ENCODE measurements at places on chromosomes 7 and 10.

DNA sequence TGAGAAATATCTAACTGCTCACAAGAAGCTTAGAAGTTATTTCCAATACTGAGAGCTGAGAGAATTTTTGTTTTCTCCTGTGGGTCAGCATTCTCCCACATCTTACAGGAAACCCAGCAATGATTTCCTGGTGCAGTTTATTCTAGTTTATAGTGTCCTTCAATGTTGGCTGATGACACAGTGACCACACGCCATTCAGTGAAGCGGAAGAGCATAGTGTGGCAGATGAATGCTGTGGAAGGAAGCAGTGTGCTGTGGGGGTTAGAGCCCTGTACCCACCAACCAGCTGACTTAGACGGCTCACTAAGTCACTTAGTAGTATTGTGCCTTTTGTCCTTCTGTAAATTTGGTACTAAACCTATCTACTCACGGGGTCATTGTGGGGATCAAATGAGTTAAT is 1.4 kb upstream of the TMEM26 start:
- no peak for DNase-seq

GRCh38 chr10:99979066-99979685 is 30.6 kb downstream of the DNMBP start:
- no peak for DNase-seq

GRCh38 chr10:15211464-15211979 is 43.0 kb upstream of the NMT2 start:
- peak; percentile 36 for DNase-seq

GRCh38 chr10:130079614-130080460 is 30.8 kb downstream of the C10orf143 start:
- DNase-seq, result no peak

- no peak for DNase-seq
Observed at GRCh38 chr10:16011548-16011947, 151.2 kb upstream of the MINDY3 start.

DNA sequence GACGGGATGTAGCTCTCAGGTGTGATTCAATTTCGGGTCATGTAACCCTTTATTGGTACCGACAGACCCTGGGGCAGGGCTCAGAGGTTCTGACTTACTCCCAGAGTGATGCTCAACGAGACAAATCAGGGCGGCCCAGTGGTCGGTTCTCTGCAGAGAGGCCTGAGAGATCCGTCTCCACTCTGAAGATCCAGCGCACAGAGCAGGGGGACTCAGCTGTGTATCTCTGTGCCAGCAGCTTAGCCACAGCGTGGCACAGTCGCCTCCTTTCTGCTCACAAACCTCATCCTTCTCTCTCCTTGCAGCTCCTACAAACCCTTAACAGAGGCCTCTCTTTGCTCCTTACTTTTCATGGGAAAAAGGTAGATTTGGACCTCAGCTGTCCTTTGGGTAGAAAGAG is 197.5 kb upstream of the PRSS58 start:
- DNase-seq, result no peak

- no peak for DNase-seq
Observed at GRCh38 chr7:24346129-24346528, 62.1 kb downstream of the NPY start.

DNA sequence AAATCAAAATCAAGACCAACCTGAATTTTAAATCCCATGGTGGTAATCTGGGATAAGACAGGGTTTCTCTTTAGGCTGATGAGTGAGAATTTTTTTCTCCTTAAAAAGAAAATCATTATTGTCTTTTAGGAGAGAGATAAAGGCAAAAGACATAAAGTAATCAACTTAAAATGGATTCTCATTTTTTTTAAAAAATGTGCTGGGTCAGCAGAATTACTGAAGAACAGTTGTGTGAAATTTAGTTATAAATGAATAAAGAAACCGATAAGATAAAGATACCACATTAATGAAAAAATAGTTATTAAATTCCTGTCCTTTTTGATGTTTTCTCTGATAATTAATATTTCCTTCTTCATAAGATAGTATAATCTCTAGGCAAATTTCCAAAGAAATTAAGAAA is 161.3 kb upstream of the YAE1 start:
- DNase-seq, result no peak

- peak; percentile 95 for DNase-seq
Observed at GRCh38 chr10:104300002-104300735, 31.2 kb downstream of the GSTO2 start.

GRCh38 chr10:28991333-28992270 is 297.3 kb upstream of the LYZL1 start:
- peak; percentile 60 for DNase-seq

GRCh38 chr7:30733216-30733615 is 18.7 kb upstream of the INMT start:
- no peak for DNase-seq

DNA sequence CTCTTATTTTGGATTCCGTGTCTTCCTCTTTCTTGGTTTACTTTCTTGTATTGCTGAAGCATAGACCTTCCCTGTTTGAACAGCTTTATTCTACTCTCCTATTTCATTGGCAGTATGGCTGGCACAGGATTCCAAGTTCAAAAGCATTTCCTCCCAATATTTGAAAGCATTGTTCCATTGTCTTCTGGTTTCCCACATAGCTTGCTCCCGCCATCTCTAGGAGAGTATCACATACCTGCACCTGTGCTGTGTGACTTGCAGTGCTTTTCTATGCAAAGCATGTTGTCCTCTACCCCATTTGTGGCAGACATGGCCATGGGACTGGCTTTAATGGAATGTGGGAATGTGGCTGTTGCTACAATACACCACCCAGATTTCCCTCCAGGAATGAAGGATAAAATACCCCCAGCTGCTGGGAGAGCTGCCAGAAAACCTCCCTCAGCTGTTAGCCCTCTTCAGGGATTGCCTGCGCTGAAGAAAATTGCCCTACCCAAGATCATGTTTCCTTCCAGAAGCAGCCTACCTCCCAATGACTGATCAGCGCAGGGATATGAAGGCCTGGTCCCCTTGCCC is 6.9 kb upstream of the MYOF start:
- DNase-seq, result no peak

DNA sequence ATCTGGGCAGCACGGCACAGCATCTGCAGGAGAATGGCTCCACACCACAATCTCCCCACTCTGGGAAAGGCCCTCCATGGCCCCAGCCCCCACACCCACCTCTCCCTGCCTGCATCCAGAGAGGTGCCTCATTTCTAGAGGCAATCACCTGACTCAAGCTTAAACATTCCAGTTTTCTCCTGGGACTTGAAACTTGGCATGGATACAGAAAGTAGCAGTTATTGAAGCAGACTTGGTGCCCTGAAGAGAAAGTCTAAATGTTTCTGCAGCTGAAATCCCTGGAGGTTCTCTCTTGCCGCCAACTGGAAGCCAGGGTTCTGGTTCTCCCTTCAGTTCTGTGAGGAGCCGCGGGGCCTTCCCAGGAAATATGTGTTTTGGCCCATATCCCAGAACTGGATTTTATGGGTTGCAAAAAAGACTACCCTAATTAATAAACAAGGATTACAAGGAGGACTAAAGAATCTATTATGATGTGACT is 122.8 kb downstream of the SKIDA1 start:
- DNase-seq, result peak; percentile 41

GRCh38 chr7:28774261-28774988 is 183.7 kb downstream of the TRIL start:
- no peak for DNase-seq

DNA sequence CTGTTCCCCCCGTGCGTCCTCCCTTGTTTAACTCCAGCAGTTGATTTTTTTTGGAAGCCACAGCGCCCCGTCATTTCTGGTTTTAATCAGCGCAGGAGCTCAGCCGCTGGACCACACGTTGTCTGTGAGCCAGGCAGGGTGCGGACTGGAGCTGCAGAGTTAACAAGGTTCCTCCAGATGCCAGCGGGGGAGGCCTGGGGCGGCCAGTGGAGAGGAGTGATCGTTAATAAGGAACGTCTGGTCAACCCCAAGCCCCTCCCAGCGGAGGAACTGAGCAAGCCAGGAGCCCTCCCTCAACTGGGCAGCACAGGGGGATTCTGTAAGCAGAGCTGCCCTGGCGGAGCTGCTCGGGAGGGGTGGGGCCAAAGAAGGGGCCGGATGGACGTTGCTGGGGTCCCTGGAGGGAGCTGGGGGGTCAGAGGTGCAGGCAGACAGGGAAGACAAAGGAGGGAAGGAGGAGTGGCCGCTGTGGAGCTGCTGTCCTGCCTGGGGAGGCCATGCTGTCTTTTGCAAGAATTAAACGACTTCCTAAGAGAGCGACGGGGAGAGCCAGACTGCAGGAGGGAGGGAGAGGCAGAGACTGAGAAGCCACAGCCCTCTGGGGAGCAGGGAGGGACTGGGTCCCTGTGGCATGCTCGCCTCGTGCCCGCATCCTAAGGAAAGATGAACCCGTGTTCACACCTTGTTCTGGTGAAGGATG is 537.1 kb upstream of the FOXK1 start:
- DNase-seq, result no peak

GRCh38 chr7:20681258-20681882 is 65.9 kb downstream of the ABCB5 start:
- no peak for DNase-seq

- no peak for DNase-seq
Observed at GRCh38 chr10:119737823-119738222, 12.0 kb downstream of the INPP5F start.

GRCh38 chr7:126606331-126606730 is 646.4 kb downstream of the GRM8 start:
- no peak for DNase-seq

DNA sequence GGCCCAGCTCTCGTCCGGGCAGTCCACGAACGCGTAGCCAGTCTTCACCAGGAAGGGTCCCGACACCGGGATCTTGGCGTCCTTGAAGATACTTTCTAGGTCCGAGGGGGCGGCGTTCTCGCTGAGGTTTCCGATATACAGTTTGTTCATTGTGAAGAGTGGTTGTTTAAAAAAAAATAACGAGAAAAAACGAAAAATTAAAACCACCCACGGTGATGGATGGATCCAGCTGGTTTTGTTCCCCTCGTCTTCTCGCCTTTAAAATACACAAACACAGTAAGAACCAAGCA is 385 bp downstream of the IGF2BP3 start:
- no peak for DNase-seq

DNA sequence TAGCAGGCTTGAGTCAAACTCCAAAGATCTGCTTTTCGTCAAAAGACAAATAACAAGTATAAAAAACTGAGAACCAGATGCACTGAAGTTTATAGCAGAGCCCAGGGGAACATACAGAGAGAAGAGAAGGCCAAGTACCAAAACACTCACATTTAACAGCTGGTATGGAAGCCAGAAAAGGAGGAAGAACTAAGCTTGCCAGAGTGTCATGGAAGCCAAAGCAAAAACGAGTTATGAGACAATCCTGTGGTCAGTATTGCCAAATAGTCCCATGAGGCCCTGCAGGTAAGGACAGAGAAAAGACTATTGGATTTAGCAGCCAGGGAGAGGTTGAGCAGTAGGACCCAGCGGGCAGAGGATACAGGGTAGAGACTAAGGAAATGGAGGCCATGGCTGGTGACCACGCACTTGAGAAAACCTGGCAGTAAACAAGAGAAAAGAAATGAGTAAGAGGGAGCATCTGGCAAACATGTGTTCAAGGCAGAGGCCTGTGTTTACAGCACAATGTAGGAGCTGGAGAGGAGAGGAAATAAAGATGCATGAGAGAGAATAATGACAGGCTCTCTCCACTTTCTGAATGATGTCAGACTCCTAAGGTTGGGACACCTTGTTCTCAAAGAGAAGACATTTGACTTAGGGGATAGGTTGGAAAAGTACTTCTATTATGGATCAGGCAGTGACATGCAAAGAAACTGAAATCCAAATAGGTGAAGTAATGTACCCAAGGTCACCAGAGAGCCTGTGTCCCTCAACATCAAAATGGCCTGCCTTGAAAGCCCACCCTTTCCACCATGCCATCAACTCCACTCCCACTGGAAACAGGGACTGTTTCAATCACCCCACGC is 9.1 kb downstream of the CREB3L2 start:
- peak; percentile 99 for DNase-seq

GRCh38 chr7:157279741-157280215 is 57.0 kb upstream of the DNAJB6 start:
- DNase-seq, result no peak

DNA sequence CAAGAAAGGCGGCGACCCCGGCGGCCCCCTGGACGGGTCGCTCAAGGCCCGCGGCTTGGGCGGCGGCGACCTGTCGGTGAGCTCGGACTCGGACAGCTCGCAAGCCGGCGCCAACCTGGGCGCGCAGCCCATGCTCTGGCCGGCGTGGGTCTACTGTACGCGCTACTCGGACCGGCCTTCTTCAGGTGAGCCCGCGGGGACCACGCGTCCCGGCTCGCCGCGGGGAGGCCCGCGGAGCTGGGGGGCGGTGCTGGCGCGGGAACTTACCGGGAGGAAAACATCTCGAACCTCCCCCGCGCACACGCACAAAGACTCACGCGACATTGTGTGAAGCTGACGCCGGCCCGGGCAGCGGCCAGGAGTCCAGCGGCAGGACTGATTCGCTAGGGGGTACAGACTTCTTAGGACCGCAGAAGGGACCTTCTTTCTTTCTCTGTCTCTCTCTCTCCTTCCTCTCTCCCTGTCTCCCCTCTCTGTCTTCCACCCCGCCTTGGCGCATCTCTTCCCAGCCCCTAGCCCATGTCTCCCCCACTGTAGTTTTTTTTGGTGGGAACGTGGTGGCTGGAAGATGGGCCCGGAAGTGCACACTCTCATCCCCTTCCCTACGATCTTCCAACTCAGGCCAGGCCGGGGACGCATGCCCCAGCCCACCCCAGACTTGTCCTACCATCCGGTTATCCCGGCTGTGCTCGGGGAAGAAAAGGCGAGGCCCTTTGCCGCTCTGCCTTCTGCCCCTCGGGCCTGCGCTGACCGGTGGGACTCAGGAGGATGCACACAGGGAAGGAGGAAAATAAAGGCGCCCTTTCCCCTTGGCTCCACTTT is 1.2 kb downstream of the EN2 start:
- no peak for DNase-seq

- no peak for DNase-seq
Observed at GRCh38 chr7:2607122-2607922, 24.5 kb upstream of the TTYH3 start.

- DNase-seq, result no peak
Observed at GRCh38 chr10:78991187-78991586, 77.6 kb upstream of the ZMIZ1 start.

GRCh38 chr10:29104661-29105399 is 184.0 kb upstream of the LYZL1 start:
- DNase-seq, result no peak

GRCh38 chr7:16905300-16906044 is 23.7 kb upstream of the AGR3 start:
- DNase-seq, result no peak

GRCh38 chr7:115561335-115562110 is 469.0 kb downstream of the TFEC start:
- DNase-seq, result peak; percentile 82

GRCh38 chr10:23568996-23569395 is 130.1 kb downstream of the OTUD1 start:
- DNase-seq, result no peak

DNA sequence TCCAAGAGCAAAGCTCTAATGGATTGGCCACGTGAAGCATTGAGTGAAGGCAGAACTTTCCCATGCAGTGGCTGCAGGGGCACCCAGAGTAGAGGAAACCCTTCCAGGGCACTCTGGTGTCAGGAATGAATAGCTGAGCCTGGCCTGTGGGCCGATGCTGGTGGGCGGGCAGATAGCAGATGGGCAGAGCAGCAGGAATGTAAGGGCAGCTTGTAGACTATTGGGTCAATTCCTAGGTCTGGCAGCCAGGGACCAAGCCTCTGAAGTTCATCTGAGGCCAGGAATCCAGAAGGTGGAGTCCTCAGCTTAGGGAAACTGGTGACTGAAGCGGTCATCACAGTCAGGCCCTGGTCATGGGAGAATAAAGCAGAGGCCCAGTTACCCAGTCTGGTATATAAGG is 115.4 kb downstream of the TMEM178B start:
- DNase-seq, result no peak

GRCh38 chr7:112407261-112407660 is 43.0 kb upstream of the IFRD1 start:
- DNase-seq, result no peak

- DNase-seq, result peak; percentile 87
Observed at GRCh38 chr7:46909601-46910051, 672.3 kb downstream of the TNS3 start.

All from BJ (cell line).